ENCODE measurements at places on chromosomes 2 and 18.
A peak's percentile ranks its signal among the peaks of the same experiment; 100 is the strongest.

- peak; percentile 81 for DNase-seq
These were observed 93.5 kb upstream of the NDUFV2 start for GRCh38 chr18:9008709-9009635.

GRCh38 chr18:41343808-41344207, 611.2 kb upstream of the PIK3C3 start:
- no peak for DNase-seq

DNA sequence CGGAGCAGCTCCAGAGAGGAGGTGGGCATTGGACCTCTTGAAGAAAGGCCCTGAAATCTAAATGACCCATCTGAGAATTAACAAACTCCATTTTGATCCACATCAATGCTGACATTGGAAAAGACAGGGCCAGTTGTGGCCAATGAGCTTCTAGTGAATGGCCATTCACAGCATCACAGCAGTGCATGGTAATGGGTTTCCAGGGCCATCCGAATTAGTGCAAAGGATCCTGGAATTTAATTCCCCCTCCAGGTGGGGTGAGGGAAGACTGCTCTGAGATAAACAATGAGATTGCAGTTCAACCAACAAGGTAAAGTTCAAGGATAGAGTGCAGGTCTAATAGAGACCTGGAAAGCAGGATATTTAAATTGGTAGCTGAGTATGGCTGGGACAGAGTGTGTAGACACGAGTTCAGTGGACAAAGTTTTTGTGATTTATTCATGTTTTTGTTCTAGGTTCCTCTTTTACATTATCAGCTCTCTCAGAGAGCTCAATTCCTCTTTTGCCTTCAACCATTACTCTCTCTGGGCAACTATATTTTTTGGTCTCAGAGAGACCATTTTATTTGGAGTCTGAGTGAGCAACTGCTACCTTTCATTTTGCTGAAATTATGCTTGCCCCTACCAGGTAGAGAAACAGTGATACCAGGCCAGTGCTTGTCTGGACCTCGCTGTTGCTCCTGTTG, 5.0 kb downstream of the TACR1 start:
- no peak for DNase-seq

- DNase-seq = no peak
These were observed 506.7 kb upstream of the CNTNAP5 start for GRCh38 chr2:123518367-123518766.

GRCh38 chr2:9905413-9905812, 46.1 kb upstream of the GRHL1 start:
- no peak for DNase-seq

GRCh38 chr2:231563378-231563961, 29.2 kb upstream of the TEX44 start:
- peak; percentile 84 for DNase-seq

- peak; percentile 27 for DNase-seq
These were observed 100.1 kb downstream of the DDX1 start for GRCh38 chr2:15691586-15692310.

- DNase-seq = peak; percentile 38
These were observed 84.2 kb downstream of the ANTXR1 start for GRCh38 chr2:69097148-69097610.

GRCh38 chr2:37080689-37081088, 3.5 kb downstream of the HEATR5B start:
- no peak for DNase-seq
